Kidney glomerular epithelial cell (primary cell): ENCODE measurements at places on chromosomes 2 and 18.

GRCh38 chr2:167928434-167928833, 319.0 kb downstream of the STK39 start:
- no peak for DNase-seq

DNA sequence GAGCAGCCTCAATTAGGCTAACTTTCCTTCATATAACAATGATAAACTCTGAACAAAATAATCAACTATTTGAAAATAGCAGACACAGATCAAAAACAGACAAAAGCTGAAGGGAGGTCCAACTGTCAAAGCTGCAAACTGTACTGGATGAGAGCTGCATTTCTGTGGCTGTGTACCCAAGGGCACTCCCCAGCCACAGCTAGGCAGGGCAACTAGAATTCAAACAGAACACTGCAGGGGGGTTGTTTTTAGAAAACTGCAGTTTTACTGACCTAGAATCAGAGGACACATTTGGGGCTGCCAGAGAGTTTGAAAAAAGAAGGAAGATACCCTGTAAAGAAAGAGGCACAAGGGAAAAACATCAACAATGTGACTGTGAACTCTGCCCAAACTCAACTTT, 56.8 kb downstream of the SMAD2 start:
- DNase-seq: no peak

- peak; percentile 37 for DNase-seq
Observed at GRCh38 chr2:134460583-134460998, 206.7 kb downstream of the MGAT5 start.

GRCh38 chr2:10668402-10669012, 21.3 kb downstream of the NOL10 start:
- peak; percentile 66 for DNase-seq

- DNase-seq: no peak
Observed at GRCh38 chr2:241617431-241618154, 19.4 kb downstream of the THAP4 start.

DNA sequence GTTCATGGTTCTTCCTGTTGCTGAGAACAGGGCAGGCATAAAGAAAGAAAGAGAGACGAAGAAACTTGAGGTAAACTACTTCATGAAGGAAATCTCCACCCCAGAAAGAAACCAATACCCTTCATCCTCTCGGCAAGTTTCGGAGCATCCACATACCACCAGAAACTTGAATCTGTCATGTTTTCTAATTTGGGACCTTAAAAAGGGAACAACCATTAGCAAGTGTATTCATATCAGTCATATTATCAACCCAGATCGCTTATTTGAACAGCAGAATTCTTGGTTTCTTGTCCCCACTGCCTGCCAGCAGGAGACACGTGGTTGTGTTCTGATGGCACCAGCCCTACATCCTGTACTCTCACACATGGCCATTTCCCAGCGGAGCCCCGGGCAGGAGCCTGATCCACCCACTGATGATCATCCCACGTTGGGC, 53.2 kb upstream of the FZD7 start:
- no peak for DNase-seq

- DNase-seq: no peak
Observed at GRCh38 chr2:37618326-37618725, 53.1 kb downstream of the CDC42EP3 start.

GRCh38 chr18:23143016-23143814, 7.9 kb downstream of the CABLES1 start:
- peak; percentile 72 for DNase-seq

DNA sequence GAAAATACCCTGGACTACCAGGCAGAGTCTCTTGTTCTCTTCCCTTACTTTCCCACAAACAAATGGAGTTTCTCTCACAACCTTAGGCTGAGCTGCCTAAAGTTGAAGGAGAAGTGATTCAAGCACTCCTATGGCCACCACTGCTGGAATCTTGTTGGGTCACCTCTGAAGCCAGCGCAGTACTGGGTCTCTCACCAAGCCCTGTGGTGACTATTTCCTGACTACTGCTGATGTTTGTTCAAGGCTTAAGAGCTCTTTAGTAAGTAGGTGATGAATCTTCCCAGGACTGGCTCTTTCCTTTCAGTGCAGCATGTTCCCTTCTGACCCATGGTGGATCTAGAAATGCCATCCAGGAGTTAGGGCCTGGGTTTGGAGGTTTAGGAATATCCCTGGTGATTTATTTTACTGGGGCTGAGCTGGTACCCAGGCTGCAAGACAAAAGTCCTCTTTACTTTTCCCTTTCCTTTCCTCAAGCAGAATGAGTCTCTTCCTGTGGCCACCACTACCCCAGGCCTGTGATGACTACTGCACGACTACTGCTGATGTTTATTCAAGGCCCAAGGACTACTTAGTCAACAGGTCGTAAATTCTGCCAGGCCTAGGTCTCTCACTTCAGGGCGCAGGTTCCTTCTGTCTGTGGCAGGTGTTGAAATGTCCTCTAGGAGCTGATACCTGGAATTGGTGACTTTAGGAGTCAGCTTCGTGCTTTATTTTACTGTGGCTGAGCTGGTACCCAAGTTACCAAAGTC, 121.8 kb downstream of the SLC4A10 start:
- no peak for DNase-seq

GRCh38 chr2:168596881-168597655, 141.0 kb downstream of the CERS6 start:
- no peak for DNase-seq

- no peak for DNase-seq
Observed at GRCh38 chr2:9735335-9735734, 104.5 kb upstream of the YWHAQ start.

DNA sequence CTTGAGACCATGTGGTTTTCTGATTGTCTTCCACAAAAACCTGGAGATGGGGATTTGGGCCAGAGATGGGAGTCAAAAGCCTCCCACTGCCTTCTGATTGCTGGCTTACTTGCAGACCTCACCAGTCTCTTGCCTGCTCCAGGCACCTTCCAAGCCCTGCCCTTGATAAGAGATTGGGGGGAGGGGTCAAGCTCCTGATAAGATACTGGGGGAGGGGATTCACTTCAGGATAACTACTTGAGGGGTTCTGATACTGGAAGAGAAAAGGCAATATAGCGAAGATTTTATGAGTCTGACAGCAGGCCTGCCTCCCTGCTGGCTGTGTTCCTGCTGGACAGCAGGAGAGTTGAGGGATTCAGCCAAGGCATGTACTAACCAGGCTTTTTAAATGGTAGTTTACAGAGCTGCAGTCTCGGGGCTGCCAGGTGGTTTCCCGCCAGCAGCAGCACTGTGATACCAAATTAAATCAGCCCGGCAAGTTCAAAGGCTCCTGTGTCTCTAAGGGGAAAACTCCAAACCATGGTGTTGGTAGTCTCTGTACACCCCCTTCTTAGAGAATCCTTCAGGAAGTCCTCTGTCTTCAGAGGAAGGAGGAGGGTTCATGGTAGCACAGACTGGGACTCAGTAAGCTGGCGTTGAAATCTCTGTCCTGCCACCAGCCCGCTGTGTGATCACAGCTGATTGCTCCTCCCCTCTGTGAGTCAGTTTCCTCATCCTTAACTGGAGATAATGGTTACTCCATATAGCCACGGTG, 58.3 kb downstream of the FBXO36 start:
- no peak for DNase-seq
